ENCODE measurements at places on chromosomes 3 and 15.

DNA sequence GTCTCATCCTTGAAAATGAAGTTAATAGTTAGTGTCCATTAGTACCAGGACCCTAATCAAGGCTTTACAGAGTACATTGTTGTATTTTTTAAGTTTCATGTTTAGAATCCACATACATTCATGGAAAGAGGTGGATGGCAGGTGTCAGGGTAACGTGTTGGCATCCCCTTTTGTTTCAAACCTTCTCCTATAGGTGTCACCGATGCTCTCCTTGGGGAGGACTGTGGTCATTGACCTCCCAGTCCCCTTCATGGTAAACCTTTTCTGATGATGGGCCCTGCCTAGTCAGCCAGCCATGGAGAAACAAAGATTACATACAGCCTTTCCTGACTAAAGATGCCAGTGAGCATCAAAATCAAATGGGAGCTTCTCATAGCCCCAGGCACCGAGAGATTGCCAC, 574.8 kb downstream of the AGBL1 start:
- no peak for DNase-seq

- no peak for DNase-seq
Observed at GRCh38 chr3:23079976-23080375, 123.2 kb upstream of the UBE2E2 start.

GRCh38 chr3:183664913-183665381, 29.5 kb downstream of the KLHL24 start:
- no peak for DNase-seq

GRCh38 chr15:90465930-90466567, 63.7 kb upstream of the CRTC3 start:
- DNase-seq: no peak

DNA sequence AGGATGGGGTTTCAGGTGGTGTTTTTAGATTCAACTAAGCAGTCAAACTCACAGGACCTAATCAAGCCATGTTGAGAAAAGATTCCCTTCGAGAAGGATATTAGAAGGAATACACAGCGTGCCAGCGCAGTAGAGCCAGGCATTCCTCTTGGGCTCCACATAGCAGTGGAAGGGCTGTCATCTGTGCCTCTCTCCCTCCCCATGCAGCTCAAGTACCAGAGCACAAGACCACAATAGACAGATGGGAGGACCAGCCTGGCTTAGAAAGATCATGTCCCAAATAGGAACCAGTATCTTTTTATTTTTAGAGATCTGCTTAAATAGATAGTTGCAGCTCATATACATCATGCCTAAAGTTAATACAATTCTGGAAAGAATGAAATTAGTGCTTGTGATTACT, 37.9 kb downstream of the LMLN start:
- DNase-seq: no peak

- DNase-seq: no peak
Observed at GRCh38 chr3:150170852-150171520, 200.3 kb upstream of the PFN2 start.

DNA sequence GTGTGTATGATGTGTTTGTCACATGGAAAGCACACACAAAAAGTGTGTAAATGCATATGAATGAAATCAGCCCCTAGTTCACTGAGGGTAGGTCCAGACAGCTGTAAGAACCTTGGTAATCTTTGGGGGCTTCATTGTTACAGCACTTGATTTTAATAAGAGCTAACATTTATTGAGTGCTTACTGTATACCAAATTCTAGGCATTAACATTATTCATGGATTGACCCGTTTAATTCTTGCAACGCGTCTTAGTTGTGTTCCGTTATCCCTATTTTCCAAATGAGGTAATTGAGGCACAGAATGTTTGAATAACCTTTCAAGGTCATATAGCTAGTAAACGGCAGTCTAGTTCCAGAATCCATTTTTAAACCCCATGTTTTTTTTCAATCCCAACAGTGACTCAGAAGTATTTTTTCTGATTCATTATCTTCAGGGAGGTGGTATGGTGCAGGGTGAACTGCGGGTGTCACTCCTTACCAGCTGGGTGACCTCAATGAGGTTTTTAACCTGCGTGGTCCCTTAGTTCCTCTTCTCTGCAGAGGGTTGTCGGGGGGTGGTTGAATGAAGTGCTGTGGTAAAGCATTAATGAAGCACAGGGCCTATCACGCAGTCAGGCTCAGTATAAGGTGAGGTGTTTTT, 14.2 kb downstream of the RAB8B start:
- DNase-seq: peak; percentile 67

- peak; percentile 19 for DNase-seq
Observed at GRCh38 chr3:44762170-44762677, 630 bp downstream of the KIF15 start.

- DNase-seq: peak; percentile 41
Observed at GRCh38 chr3:72185549-72186399, 400.8 kb upstream of the PROK2 start.

DNA sequence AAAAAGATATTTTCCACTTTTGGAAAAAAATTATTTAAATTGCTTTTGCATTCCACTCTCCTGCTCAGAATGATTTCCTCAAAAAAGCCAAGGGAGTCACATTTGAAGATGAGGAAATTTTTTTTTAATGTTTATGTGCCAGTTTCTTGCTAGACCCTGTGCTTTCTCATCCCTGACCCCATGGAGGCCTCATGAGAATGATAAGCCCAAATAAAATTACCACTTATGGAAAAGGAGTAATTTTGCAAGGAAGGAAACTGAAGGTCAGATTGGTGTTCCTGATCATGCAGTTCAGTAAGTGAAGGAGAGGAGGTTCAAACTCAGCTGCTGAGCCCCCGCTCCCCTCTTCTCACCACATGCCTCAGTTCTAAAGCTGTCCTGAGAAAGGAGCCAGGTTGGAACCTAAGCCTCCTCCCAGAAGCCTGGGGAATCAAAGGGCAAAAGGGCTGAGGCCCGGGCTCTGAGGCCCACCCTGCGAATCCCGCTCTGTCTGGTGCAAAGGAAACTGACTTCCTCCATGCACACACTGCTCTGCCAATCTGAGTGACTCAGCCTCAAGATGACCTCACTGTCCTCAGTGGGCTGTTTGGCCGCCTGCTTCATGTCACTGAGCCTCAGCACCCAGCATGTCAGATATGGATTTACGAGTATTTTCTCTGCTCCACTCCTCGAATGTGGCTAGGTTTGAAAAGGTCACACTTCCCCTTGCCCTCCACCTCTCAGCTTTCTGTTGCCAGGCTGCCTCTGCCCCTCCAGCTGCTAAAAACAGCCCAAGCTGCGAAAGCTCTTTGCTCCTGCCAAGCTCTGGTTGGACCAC, 56.9 kb upstream of the FLNB start:
- DNase-seq: no peak

- no peak for DNase-seq
Observed at GRCh38 chr3:55511895-55512570, 24.9 kb upstream of the WNT5A start.

DNA sequence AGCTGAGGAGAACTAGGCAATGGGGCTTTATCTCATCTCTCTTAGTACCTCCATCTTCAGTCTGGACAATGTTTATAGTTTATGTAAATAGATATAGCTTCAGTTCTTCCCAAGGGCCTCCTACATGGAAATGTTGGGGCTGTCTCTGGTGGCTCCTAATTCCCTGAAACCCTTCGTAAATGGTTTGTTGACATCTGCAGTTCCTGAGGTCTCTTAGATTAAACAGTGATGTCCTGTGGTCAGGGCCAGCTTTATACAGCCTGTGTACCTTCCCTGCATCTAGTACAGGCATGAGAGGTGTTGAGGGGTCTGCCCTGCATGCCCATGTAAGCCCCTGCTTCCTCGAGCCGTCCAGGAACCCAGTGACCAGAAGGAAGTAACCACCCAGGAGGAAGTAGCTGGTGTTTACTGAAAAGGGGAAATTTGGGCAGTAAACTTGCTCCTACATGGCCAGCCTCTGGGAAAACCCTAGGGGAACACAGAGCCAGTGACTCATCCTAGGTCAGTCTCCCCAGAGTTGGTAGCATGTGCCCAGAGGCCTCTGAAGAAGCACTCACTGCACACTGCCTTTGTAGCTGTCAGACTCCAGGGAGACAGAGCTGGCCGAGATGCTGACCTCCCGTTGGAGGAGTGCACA, 4.7 kb upstream of the TBC1D2B start:
- DNase-seq: no peak

DNA sequence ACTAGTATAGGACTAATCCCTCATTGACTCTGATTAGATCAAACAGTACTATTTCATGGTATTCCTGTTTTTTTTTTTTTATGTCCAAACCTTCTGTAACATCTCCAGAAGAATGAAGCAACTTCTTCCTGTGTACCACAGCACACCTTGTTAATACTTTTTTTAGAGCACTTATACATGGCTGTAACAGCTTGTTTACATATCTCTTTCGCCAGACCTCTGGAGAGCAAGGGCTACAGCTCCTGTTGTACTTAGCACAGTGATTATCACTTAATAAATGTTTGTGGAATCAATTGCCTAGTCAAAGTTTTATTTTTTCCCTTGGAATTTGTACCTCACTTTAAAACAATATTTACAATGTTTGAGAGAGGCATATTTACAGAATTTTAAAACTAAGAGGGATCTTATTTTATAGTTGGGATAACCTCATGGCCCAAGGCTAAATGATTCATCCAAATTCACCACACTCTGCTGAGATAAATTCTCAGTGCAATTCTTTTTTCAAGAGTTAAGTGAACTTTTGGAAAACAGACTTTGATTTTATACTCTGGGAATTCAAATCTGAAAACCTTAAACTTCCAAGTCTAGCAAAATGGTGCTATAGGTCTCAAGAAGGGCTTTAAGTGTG, 9.2 kb upstream of the GATM start:
- no peak for DNase-seq

GRCh38 chr3:99458013-99458412, 180.4 kb upstream of the COL8A1 start:
- DNase-seq: no peak

- DNase-seq: no peak
Observed at GRCh38 chr3:17852217-17852616, 109.8 kb upstream of the TBC1D5 start.

DNA sequence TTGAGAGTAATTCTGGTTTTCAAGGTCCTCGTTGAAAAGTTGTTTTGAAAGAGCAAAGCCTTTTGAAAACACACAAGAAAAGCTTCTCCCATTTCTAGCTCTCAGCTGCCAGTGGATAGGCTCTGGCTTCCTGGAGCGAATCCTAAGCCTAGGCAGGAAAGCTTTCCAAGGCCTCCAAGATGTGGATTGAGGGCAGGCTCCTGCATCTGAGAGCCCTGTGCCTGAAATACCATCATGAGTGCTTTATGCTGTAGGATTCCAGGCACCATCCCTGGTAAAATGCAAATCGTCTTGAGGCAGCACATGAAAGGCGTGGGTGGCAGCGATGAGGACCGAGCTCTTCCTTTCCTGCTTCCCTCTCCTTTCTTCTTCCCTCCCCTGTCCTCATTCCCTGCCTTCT, 60.7 kb upstream of the CORO2B start:
- no peak for DNase-seq

- DNase-seq: no peak
Observed at GRCh38 chr3:73451301-73451944, 173.3 kb downstream of the PDZRN3 start.

- DNase-seq: no peak
Observed at GRCh38 chr3:122064326-122064725, 9.2 kb downstream of the CD86 start.

DNA sequence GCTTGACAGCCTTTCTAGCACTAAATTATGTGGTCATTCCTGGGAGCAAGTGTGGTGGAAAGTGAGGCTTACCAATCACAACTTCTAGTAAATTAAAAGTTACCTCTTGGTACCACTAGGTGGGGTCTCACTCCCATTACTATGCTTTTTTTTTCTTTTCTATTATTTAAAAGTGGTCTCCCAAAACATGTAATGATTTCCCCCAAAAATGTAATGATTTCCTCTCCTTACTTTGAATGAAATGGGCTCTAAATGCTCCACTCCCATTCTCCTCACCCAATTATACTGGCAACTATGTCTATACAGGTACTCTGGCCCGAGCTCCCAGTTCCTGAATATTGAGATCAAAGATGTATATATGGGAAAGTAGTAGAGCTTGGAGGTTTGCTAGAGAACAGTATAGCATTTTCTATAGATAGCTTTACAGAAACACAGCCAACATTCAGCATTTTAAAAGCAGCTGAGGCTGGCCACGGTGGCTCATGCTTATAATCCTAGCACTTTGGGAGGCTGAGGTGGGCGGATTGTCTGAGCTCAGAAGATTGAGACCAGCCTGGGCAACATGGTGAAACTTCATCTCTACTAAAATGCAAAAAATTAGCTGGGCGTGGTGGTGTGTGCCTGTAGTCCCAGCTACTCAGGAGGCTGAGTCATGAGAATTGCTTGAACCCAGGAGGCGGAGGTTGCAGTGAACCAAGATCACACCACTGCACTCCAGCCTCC, 70.9 kb downstream of the DCUN1D1 start:
- DNase-seq: peak; percentile 27

GRCh38 chr15:71294251-71294910, 179.1 kb downstream of the THSD4 start:
- no peak for DNase-seq

- DNase-seq: no peak
Observed at GRCh38 chr3:176097027-176097426, 1100.3 kb downstream of the TBL1XR1 start.

DNA sequence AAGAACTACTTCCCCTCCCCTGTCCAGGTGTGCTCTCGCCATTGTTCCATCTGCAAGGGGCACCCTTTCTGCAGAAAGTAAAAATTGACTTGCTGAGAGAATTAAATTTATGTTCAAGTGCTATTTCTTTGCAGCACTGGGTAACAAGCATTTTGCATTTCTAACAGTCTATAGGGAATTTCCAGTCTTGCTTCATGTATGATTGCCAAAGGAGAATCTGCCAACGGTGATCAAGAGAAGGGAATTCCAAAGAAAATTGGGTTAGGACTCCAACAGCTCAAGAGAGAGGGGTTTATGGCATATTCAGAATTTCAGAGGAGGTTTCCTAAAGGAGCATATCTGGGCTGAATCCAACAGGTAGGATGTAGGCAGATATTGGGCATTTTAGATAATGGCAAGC, 136.7 kb upstream of the WNT5A start:
- no peak for DNase-seq
